Sigmoid colon (tissue), 7 donors: ENCODE measurements at places on chromosomes 6 and 20. TPM values are rescaled to one million over a fixed set of nuclear protein-coding genes. Genes with fewer than 3 reads are reported as not detected.

The FBXO30 gene
- 2.4 TPM for polyA plus RNA-seq

The ZC3H12D gene
- 9.2 TPM for polyA plus RNA-seq

The GRM4 gene
- polyA plus RNA-seq, result not detected

The PPP1R11 gene
- 89.8 TPM for polyA plus RNA-seq

The EEF1A2 gene
- polyA plus RNA-seq, result 2.8 TPM

The RBM24 gene
- 7.8 TPM for polyA plus RNA-seq

The IL20RA gene
- polyA plus RNA-seq, result 6.0 TPM

The C6orf58 gene
- polyA plus RNA-seq, result not detected

The NOX3 gene
- polyA plus RNA-seq, result not detected

The SLC22A16 gene
- polyA plus RNA-seq, result 0.20 TPM

The FAM83D gene
- polyA plus RNA-seq, result 14.9 TPM

The TCF15 gene
- polyA plus RNA-seq, result not detected

The SUMO4 gene
- polyA plus RNA-seq, result not detected

The C20orf141 gene
- not detected for polyA plus RNA-seq

The LCA5 gene
- polyA plus RNA-seq, result 1.2 TPM

The WFDC10B gene
- not detected for polyA plus RNA-seq

The TMEM30A gene
- 45.4 TPM for polyA plus RNA-seq

The TBPL1 gene
- 26.2 TPM for polyA plus RNA-seq
